EH (cell line): ENCODE measurements at places on chromosomes 6 and 20.

DNA sequence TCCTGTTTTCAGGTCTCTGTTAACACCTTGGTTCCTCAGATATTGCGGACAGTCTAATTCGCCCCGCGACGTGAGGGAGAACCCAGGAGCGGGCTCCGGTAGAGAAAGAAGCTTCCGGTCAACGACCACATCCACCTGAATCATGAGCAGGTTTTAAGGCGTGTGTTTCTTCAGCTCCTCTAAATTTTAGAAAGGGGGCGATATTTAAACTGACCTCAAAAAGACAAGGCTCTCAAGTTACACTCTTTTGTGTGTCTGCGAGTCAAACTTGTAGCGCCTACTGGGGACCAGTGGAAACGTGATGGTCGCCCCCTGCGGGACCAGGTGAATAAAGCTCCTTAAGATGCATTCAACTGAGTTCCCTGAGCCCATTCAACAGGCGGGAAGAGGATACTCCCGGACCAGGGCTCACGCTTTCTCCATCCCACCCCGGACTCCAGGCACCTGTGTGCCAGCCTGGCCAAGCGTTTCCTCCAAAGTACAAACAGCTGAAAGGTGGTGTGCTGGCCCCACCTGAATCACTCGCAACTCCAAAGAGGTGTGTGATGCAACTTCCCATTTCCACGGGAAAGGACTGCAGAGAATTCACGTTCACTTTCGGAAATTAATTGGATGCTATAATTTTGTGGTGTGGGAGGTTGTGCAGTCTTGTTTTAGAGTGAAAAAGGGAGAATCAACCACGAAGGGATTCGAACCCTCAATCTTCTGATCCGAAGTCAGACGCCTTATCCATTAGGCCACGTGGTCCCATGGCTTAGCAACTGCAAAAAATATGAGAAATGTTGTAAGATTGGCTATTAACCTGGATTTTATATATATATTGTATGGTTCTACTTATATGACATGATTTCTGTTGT is 17.0 kb downstream of the GPX5 start:
- DNase-seq = peak; percentile 79

GRCh38 chr6:232982-233640 is 59.2 kb upstream of the DUSP22 start:
- no peak for DNase-seq

DNA sequence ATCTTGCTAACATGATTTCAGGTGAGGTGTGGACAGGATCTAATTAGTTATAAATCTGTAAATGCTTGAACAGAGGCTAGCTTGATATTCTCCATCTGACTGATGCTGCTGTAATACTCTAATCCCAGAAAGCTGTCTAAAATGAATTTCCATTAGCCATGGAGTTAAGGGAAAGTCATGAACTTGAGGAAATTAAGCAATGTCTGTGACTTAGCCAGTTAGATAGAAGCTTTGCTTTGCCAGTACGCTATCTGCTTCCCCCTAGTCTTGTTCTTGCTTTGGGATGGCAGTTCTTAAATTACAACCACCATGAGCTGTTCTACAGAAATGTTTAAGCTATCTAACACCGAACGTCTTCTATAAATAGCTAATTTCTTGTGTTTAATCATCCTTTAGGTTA is 195.7 kb downstream of the PRL start:
- DNase-seq = no peak

GRCh38 chr20:440636-441035 is 21.7 kb downstream of the TBC1D20 start:
- DNase-seq = peak; percentile 35

GRCh38 chr6:26408828-26409730 is 7.0 kb downstream of the BTN3A1 start:
- no peak for DNase-seq

- DNase-seq = peak; percentile 26
Observed at GRCh38 chr20:2297357-2297728, 1.5 kb downstream of the TGM3 start.

DNA sequence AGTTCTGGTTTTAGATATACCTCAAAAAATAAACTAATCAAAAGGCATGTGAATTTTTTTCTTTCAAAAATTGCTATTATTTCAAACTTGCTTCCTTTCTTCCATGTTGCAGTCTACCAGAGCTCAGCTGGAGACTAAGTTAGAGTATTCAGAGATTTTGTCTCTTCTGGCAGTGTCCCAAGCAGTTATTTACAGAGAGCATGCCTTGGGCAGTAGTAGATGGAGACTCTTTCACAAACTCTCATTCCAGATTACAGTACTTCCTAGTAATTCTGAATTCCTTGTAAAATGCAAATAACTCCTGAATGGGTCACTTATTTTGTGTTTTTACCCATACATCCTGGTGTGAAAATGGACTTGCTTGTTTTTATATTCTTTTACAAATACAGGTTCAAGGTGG is 703.4 kb downstream of the EPHA7 start:
- DNase-seq = no peak

GRCh38 chr20:63973636-63974401 is 4.1 kb upstream of the ZNF512B start:
- DNase-seq = peak; percentile 84

GRCh38 chr20:51348876-51349275 is 193.6 kb downstream of the NFATC2 start:
- DNase-seq = no peak

DNA sequence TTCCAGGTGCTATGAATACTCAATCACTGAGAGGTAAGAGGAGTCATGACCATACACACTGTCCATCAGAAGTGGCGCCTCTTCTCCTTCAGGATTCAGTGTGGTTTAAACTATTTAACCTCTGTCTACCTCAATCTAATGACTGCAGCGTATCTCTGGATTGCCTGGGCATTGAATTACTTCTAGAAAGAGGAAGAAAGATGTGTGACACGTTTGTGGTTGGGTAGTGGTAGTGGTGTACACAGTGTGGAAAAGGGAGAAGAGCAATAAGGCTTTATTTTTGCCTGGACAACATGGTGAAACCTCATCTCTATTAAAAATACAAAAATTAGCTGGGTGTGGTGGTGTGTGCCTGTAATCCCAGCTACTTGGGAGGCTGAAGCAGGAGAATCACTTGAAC is 38.0 kb upstream of the ECHDC1 start:
- DNase-seq = no peak

DNA sequence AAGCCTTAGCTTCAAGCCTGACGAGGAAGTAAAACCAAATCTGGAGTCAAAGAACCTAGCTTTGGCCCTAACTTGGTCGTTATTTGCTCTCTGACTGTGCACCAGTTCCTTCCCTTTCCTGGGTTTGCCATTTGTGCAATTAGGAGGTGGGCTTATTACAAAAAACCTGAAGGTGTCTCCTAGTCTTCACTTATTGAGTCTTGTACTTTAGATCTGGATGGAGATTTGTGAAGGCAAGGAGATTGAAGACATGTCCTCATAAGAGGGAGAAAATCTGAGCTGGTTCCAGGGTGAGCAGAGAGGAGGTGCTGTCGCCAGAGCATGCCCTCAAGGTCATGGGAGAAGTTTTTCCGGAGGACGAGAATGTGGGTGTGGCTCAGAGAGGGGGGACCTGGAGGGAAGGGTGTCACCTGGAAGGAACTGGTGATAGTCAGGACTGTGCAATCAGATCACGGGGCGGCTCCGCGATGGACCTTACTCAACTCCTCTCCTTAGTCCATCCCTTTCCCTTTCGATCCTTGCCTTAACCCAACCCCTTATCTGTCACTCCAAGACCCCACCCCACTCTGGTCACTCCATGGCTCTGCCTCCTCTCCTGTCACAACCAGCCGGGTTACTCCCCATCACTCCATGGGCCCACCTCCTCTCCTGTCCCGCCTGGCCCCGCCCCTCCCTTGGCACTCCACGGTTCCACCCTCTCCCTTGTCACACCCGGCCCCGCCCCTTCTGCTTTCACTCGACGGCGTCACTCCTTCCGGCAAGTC is 588 bp upstream of the ACSS2 start:
- DNase-seq = peak; percentile 98

DNA sequence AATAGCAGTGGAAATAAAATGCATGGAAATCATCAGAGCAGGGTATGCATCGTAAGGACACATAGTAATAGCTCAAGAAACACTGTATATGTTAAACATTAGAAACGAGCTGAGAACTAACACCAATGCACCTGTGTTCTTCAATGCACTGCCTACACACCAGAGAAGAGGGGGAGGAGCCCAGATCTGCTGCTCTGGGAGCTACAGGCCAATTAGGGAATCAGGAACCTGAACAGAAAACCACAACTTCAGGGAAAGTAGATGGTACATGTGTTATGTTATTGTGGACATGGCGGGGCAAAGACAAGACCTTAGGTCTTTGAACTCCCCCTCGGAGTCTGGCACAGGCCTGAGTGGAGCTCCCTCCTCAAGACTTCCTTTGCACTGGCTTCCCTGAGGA is 39.7 kb downstream of the RIPOR3 start:
- no peak for DNase-seq

DNA sequence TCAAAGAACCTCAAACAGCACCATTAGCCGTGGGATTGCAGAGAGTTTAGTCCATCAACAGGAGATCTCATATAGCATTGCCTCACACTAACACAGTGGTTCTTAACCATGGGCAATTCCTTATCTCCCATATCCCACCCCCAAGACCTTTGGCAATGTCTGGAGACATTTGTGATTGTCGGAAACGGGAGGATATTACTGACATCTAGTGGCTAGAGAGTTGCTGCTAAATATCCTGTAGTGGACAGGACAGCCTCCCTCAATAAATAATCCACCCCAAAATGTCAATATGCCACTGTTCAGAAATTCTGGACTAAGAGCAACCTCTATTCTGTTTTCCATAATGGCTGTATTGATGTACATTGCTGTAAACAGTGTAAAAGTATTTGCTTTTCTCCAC is 210.1 kb upstream of the CCN2 start:
- peak; percentile 80 for DNase-seq

DNA sequence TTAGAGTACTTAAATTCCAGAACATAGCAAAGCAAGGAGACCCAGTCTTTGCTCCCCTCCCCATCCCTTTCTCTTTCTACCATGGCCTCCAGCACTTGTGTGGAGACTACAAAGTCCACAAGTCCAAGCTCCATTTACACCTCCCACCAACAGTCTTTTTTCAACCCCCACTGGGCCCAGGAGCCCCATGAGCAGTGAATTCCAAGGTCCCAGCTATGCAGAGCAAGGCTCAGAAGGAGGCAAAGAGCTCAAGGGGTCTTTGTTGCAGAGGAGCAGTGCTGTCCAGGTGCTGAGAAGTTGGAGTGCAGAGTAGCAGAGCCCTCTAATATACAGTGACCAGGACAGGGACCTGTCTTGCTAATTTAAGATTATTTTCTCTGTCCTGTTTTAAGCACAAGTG is 9.0 kb downstream of the PAK5 start:
- no peak for DNase-seq

DNA sequence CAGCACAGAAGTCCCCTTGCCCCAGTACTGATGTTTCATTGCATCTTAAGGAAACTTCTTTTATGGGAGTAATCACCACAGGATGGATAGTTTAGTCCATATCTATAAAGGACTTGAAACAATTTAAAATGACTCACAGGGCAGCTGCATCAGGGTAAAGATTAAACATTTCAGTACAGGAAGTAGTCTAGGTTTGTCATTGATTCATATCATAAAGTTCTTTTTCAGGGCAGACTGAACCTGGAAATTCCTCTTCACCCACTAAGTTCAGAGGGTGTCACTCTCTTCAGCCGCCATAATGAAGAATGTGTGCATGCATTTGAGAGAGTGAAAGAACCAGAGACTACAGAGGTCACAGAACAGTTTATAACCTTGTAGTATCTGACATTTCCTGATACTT is 296.3 kb upstream of the JAG1 start:
- peak; percentile 43 for DNase-seq

DNA sequence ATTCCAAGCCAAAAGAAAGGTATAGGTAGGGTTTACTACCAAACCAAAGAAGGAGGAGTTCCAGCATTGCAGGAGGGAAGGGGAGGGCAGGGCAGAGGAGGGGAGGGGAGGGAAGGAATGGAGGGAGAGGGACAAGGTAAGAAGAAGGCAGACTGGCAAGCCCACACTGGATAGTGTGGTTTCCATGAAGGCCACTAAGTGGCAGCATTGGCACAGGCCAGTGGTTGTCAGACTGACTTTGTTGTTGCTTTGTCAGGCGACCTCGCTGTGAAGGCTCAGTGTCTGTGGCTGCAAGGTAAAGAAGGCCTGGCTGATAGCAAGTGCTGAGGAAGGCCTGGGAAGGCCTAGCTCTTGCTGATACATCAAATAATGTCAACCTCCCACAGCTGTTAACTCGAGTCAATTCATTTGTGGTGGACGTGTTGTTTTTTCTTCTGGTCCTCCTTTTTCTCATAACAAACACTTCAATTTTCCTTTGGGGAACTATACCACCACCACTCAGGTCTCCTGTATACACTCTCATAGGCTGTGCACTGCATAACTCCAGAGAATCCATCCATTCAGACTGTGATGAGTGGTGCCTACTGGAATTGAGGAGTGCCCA is 7.7 kb upstream of the ZNF334 start:
- peak; percentile 57 for DNase-seq

DNA sequence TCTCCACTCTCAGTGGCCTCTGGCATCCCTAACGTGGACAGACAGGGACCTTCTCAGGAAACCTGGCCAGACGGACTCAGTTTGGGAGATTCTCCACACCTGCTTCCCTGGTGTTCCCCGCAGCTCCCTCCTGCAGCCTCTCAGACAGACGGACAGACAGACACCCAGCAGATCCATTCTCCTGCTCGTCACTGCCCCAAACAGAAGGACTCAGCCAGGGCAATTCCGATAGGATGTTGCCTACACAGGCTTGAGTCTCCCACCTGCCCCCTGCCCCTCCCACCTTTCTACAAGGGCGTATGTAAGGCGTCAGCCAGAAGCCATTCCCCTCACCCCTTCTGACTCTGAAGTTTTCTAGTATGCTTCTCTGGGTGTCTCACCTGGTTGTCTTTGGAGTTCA is 428 bp downstream of the CCM2L start:
- no peak for DNase-seq

- no peak for DNase-seq
Observed at GRCh38 chr6:115319823-115320222, 740.9 kb downstream of the FRK start.

DNA sequence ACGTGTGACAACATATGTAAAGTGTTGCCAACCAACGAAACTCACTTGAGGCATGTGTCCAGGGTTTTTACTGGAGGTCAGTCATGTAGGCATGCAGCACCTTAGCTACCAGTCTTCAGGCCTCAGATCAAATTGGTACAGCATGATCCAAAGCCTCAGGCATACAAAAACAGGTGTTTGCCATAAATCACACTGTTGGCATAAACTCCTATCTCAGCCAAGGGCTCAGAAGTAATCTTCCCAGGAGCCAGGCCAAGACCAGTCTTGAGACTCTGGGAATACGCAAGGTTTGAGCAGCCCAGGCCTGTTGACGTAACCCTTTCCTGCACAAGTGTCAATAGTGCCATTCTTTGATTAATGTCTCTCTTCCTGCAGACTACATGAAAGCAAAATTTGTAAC is 163.5 kb downstream of the PRL start:
- no peak for DNase-seq

- DNase-seq = no peak
Observed at GRCh38 chr20:40650707-40651106, 38.3 kb downstream of the MAFB start.

GRCh38 chr6:108589244-108589791 is 28.6 kb downstream of the FOXO3 start:
- peak; percentile 76 for DNase-seq

DNA sequence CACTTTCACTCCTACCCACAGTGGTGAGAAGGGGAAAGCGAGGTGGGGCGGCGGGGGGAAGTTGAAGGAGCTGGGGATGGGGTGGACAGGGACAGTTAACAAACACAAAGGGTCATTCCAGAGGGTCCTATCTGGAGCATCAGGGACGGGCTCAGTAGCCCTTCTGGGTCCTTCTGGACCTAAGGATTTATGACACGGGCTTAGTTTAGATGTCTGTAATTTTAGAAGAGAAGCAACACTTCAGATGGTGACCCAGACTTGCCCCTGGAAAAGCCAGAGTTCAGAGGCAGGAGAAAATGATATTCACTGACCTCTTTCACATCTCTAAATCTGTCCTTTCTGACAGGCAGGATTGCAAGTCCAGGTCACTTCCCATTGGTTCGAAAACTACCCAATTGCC is 36.3 kb downstream of the PDE10A start:
- no peak for DNase-seq
